ENCODE measurements at places on chromosomes 2 and 18.

DNA sequence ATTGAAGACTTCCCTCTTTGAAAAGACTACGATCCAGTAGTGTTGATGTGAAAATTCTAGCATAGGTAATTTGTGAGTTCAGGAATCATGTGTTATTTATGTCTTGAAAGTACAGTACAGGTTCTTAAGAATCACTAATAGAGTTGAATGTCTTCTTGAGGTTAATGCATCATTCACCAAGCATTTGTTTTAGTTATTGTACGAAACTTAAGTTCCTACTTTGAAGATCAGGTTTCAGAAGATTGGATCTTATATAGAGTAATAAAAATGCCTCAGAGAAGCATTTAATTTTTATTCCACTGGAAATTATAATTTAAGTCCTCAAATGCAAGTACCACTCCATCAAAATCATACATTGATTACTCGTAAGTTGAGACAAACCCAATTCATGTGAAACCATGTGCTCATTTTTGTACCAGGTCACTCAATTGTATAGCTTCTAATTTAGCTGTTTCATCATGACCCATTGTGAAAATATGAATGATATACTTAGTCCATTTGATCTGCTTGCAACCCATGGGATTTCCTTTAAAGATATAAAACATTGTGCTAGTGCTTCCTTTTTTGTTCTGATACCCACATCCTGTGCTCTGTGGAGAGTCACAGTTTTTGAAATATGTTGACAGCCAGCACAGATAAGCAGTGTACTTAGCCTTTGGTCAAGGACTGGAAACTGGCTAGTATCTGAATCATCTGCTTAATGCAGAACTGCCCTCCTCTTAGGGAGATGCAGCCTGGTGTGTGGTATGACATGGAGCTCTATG is 22.5 kb upstream of the RAB27B start:
- peak; percentile 69 for DNase-seq

DNA sequence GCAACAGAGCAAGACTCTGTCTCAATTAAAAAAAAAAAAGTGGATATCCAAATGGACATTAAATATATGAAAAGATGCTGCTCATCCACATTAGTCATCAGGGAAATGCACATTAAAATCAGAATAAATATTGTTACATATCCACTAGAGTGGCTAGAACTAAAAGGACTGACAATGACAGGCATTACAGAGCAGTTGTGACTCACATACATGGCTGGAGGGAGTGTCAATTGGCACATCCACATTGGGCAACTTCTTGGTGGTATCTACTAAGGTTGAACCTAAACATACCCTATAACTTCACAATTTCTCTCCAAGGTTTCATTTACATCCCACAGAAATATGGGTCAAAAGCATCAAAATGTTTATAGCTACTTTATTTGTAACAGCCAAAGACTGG is 14.0 kb upstream of the DNER start:
- no peak for DNase-seq

GRCh38 chr2:222357930-222358329 is 59.1 kb upstream of the PAX3 start:
- no peak for DNase-seq

DNA sequence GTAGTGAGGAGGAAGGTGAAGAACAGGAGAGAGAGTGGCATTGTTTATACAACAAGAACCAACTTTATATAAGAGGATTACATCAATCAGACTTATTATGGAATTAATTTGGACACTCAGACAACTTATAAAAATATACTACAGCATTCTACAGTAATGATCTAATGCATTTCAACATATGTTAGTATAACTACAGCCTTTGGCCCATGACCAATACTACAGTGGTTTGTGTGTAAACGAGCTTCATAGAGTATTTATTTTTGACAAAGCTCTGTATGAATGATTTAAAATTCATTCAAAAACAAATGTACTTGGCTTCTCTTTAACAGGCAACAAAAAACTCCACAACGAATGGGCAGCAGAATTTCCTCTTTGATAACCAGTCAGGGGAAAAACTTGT is 72.8 kb downstream of the ZNF521 start:
- no peak for DNase-seq

- no peak for DNase-seq
Observed at GRCh38 chr18:62196980-62197379, 9.9 kb downstream of the RELCH start.

DNA sequence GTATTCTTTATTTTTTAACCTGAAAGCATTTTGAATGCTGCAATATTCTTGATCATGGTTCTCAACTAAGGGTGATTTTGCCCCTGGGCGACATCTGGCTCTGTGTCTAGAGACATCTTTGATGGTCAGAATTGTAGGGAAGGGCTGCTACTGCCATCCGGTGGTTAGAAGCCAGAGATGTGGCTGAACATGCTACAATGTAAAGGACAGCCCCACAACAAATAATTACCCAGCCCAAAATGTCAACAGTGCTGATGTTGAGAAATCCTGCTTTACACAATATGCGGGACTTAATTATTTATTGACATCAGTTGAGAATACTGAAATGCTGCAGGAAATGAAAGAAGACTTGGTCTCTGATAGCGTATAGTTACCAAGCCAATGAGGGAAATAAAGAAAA is 37.5 kb upstream of the SERPINB2 start:
- no peak for DNase-seq

DNA sequence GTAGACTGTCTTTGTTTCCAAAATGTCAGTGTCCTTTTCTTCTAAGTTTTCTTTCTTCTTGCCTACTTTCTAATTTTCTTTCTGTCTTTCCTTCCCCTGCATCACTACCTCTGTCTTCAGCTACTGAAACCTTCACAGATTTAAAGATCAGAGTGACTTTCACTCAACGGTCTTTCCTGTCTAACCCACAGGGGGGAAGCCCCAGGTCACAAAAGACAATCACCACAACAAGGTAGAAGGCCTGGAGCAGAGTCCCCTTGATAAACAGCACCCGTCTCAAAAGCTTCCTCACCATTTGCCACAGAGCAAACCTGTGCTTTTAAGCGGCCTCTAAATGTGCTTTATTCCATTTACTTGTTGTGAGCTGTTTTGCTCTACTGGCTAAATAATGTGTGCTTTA is 665.4 kb downstream of the BCL11A start:
- DNase-seq, result peak; percentile 32

- no peak for DNase-seq
Observed at GRCh38 chr2:144136297-144137010, 383.5 kb downstream of the ZEB2 start.

GRCh38 chr18:49861659-49862058 is 48.3 kb upstream of the ACAA2 start:
- no peak for DNase-seq

GRCh38 chr18:14026199-14026598 is 106.0 kb downstream of the ZNF519 start:
- DNase-seq, result no peak

- no peak for DNase-seq
Observed at GRCh38 chr2:229044581-229044980, 226.5 kb downstream of the PID1 start.

- DNase-seq, result no peak
Observed at GRCh38 chr2:228678110-228678509, 496.6 kb upstream of the SPHKAP start.

Measured in GDM1 (cell line).